AG08395 (cell line): ENCODE measurements at places on chromosomes 2 and 18.

- DNase-seq = no peak
Measured at GRCh38 chr2:10054424-10054823, 11.1 kb downstream of the KLF11 start.

GRCh38 chr2:167964650-167965413, 282.6 kb downstream of the STK39 start:
- no peak for DNase-seq

DNA sequence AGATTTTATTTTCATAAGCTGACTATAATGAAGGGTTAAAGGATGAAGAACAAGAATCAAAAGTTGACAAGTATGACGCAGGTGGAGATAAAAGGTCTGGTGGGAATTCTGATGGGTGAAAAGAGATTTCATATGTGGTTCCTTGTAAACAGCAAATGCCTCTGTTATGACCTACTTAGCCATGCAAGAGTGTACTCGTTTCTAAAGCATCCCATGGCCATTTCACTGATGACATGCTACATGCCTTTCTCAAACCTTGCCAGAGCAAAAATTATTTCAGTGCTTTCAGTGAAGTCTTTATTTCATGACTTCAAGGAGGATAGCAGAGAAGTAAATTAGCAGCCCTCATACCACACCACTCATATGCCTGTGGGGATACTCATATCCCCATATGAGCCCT, 71.7 kb downstream of the FEZ2 start:
- DNase-seq = no peak

DNA sequence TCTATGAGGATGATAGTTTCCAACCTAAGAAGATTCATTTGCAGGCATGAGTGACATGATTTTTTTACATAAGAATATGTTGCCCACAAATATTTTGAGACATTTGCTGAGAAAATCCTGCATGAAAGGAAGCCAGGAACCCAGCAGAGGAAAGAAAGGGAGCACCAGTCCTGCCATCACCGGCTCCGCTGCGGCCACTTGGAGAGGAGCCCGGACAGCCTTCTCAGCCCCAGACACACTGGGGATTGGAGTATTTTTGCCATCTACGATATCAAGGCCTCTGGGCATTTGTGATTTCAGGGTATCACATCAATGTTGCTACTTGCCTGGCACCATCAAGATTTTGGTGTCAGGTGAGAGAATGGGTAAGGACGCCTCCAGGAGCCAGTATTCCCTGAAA, 228.3 kb downstream of the PTGR3 start:
- DNase-seq = no peak

DNA sequence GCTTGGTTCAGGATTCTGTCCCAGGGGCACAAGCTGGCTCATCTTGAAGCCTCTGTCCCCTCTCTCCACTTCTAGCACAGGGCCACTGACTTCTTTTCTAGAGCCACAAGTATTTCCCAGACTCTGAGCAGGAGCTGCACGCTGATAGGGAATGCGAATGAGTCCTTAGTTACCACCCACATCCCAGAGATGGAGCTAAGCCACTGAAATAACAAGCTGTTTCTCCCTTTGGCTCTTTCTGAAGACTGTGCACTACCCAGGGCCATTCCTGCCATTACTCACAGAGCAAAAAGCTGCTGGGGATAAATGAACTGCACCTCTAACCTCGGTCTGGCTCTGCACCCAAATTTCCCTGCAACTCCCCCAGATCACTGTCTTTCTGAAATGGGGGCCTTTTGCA, 70.6 kb downstream of the TSN start:
- DNase-seq = no peak

- no peak for DNase-seq
Measured at GRCh38 chr2:137357634-137358033, 592.3 kb downstream of the THSD7B start.

DNA sequence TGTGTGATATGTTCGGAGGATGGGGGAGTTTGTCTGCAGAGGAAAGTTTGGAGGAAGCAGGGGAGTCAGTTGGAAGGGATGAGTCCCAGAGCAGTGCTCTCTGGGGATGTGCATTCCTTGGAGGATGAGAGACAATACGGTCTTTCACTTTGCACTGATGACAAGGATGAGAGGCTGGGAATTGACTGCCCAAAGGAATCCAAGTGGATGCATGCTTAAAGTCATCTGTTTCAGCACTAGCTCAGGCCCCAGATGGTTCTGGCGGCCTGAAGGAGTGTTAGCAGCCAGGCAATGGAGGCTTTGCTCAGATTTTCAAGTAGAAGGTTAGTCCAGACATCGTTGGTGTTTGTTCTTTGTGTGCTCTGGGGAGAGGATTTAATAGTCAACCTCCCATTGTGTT, 100.2 kb downstream of the CRIM1 start:
- peak; percentile 46 for DNase-seq

DNA sequence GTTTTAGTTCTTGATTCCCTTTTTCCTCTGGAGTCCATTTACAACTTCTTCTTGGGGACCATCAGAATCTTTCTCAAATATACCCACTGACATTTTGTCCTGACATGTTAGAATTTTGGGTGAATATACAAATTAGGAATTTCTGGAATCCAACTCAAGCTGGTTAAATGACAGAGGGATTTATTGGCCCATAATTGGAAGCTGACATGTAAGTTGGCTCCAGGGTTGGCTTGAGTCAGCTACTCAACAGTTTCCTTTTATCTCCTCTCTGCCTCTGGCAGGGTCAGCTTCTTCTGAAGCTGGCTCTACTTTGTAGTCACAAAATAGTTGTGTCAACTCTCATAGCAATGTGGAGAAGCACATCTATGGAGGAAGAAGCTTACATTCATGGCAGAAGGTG, 36.6 kb upstream of the PPP1R1C start:
- DNase-seq = peak; percentile 24

- DNase-seq = no peak
Measured at GRCh38 chr2:61911510-61911909, 6.0 kb downstream of the COMMD1 start.

- peak; percentile 95 for DNase-seq
Measured at GRCh38 chr2:20514596-20515269, 67.9 kb downstream of the RHOB start.

- DNase-seq = no peak
Measured at GRCh38 chr18:9494778-9495331, 19.5 kb downstream of the RALBP1 start.

GRCh38 chr18:25100418-25100817, 251.5 kb downstream of the ZNF521 start:
- DNase-seq = no peak

DNA sequence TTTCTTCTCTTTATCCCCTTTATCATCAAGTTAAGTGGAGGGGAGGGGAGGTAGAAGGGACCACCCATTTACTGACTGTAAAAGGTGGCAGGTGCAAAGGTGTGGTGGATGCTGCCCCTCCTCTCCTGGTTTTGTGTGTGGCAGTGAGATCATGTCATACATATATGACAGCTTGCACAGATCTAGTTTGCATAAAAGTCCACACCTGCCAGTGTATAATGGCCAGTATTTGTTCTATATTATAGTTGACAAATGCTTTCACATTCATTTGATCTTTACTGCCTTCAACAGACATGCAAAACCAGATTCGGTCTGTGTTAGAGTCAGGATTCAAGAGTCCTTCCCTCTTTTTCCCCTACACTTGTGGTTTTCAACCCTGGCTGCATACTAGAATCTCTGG, 55.1 kb downstream of the TGFA start:
- DNase-seq = no peak

GRCh38 chr18:60027397-60027796, 127.6 kb downstream of the PMAIP1 start:
- no peak for DNase-seq

DNA sequence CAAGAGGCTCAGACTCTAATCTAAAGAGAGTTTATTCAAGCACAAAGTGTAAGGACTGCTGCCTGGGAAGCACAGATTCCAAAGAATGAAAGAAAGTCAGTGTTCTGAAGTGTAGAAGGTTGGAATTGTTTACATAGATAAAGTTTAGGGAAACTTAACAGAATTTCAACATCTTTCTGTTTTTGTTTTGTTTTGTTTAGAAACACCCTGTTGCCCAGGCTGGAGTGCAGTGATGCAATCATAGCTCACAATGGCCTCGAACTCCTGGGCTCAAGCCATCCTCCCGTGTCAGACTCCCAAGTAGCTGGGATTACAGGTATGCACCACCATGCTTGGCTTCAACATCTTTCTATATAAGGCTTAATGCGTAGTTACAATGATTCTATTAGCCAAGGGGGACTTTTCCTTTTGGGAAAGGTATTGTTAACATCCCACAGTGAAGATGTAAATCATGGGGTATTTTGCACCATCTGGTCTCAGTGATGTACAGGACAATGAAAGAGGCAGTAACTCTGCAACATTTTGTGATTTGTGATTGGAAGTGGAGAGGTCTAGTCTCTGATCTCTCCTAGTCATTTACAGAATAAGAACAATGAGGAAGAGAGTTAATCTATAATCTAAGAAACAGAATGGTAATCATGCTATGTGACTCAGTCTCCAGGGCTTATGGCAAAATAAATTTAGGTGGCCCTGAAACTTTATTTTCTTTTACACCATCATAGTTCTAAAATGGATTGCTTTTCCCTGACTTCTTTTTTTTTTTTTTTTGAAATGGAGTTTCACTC, 45.6 kb upstream of the MSH6 start:
- DNase-seq = no peak

GRCh38 chr18:4524096-4524495, 69.0 kb upstream of the DLGAP1 start:
- DNase-seq = no peak

- DNase-seq = no peak
Measured at GRCh38 chr2:48767330-48767729, 11.8 kb upstream of the LHCGR start.

DNA sequence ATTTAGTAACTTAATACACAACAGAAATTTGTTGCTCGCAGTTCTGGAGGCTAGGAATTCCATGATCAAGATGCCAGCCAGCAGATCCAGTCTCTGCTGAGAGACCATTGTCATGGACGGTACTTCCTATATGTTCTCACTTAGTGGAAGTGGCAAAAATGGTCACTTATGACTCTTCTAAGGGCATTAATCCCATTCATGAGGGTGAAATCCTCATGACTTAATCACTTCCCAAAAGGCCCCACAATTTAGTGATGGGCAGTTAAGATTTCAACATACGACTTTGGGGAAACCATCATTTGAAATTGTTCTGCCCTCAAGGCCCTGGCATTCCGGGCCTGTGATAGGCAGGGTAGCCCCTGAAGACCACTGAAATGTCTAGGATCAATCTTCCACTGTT, 23.0 kb downstream of the BZW1 start:
- DNase-seq = no peak

GRCh38 chr2:102839668-102840388, 78.0 kb downstream of the TMEM182 start:
- DNase-seq = peak; percentile 49

GRCh38 chr18:32349728-32350395, 120.8 kb downstream of the GAREM1 start:
- DNase-seq = peak; percentile 69

- peak; percentile 19 for DNase-seq
Measured at GRCh38 chr2:203446071-203446481, 89.0 kb downstream of the RAPH1 start.

DNA sequence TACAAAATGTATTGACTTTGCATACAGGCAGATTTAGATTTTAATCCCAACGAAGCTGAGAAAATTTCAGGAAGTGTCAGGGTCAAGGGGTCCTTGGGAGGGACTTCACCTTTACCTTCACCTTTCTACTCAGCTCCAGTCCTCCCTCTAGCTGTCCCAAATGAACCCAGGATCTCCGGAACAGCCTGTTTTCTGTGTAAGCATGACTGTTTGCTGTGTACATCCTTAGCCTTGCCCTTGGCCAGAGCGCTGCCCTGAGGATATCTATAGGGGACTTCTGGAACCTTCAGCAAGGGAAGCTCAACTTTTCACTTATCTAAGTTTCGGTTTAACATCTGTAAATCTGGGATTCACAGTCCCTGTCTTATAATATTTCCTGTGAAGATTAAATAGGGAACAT, 246.8 kb upstream of the ST6GAL2 start:
- no peak for DNase-seq

- no peak for DNase-seq
Measured at GRCh38 chr2:117977696-117978095, 36.2 kb downstream of the CCDC93 start.

DNA sequence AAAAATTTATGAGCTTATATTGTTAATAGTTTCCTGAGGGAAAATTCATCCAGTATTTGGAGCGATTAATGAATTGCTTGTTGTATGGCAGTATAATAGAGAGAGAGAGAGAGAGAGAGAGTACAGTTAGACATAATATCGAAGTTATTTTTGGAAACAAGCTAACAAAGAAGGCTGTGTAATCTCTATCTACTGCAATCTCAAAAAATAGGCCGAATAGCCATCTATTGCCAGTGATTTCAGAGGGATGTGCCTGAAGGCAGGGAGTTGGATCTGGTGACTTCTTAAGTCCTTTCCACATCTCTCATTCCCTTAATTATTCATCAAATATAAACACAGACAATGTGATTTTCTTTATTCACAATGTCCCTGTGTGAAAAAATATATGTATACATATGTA, 433.1 kb upstream of the RAB12 start:
- no peak for DNase-seq

- no peak for DNase-seq
Measured at GRCh38 chr2:109675666-109676345, 61.6 kb downstream of the SOWAHC start.

DNA sequence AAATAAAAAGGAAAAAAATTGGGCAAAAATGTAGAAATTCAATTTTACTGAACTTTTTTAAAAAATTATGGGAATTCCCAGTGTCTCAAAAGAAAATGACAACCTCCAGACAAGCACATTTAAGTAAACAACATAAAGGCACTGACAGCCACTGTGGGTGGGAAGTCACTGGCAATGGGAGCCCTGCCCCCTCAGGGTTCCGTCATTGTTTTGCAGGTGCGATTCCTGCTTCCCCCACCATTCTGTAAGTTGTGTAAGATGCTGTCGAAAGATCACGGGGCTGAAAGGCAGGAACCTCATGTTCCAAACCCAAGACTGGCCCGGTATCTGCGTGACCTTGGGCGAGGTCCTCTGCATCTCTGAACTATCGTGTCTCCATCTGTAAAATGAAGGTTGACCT, 15.8 kb upstream of the ASPRV1 start:
- DNase-seq = no peak

DNA sequence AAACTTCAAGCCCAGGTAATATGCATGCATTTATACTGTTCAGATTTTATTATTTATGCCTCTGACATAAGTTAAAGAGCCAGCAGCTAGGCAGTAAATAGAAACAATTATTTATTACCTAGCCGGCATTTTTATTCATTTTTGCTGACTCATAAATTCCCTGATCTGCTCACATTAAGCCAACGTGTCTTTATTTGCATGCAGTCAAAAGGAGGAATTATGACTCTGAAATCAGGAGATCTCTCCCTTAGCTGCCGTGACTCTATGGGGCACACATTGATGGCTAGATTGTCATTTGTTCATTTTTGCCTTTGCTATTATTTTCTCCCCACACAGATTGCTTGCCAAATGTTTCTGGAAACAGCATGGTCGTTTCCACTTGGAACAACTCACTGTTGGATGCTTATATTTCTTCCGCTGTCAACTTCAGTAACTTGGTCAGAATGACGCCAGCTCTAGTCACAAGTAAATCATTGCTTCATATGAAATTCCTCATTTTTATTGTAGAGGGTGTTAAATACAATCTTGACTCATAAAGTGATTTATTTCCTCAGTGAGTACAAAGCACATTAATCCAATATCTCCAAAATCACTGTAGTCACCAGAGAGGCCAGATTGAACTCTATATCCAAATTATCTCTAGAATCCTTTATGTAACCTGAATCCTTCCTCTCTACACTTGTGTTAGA, 15.9 kb upstream of the ZBTB14 start:
- DNase-seq = peak; percentile 6

GRCh38 chr2:200329384-200329783, 22.9 kb downstream of the SPATS2L start:
- DNase-seq = no peak

- no peak for DNase-seq
Measured at GRCh38 chr2:1617425-1618021, 126.8 kb downstream of the PXDN start.
